Midbrain (tissue), 1 donor: ENCODE measurements at places on chromosomes 1 and 21.

- no peak for DNase-seq
These were observed 15.3 kb downstream of the RAB4A start for GRCh38 chr1:229286099-229286766.

GRCh38 chr1:104266612-104267011 lies 516.9 kb downstream of the AMY1C start:
- DNase-seq = no peak

DNA sequence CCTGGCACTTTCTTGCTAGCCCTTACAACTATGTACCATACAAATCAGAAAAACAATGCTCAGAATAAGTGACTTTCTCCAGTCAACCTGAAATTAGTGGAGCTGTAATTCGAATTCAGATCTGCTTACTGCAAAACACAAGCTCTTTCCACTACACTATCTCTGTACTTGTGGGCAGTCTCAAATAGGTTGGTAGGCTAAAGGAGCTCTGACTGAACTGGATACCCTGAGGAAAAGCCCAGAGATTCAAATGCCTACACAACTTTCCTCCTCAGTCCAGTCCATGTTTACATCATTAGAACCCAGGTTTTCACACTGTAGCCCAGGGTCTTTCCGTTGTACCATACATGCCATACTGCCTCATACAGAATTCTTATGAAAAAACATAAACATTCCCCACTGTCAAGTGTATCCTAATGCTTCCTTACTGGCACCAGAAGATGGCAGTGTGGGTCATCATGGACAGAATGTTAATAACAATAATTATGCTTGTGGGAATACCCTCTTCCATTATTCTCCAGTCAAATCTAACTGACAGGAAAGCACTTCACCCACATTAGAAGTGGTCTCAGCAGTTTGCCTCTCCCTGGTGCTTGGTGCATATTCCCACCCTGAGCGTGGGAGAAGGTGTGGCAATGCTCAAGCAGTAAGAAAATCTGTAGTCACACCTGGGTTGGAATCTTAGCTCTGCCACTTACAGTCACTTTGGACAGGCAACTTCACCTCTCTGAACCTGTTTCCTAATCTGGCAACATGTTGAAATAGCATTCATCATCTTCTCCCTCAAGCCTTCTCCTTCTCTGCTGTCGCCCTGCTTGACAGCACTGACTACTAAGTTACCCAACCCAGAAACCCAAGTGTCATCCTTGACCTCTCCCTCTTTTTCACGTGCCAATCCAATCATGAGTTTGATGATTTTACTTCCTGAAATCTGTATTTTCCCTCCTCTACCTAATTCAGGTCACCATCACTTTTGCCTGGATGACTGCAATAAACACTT lies 14.4 kb upstream of the ZFYVE9 start:
- peak; percentile 2 for DNase-seq

GRCh38 chr21:44988607-44989536 lies 49.0 kb downstream of the SLX9 start:
- no peak for DNase-seq

DNA sequence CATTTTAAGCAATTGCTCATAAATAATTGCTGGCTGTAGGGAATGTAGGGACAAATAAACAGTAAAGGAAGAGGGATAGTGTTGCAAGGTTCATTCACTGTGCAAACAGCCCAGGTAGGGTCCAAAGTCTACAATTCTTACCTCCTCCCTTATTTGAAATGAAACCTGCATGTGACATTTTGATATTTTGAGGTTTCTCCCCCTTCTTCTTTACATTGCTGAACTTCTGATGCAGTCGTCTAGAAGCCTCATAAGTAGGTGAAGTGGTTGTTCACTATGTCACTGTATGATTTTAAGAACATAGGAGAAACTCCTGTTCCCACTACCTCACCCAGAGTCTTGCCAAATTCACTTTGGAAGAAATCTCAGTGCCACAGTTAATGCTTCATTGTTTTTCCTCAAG lies 16.1 kb downstream of the F5 start:
- no peak for DNase-seq
